ENCODE measurements at places on chromosomes 6 and 20.

- DNase-seq: no peak
Measured at GRCh38 chr6:154824076-154824475, 90.9 kb downstream of the SCAF8 start.

- DNase-seq: no peak
Measured at GRCh38 chr6:108116546-108117426, 42.2 kb upstream of the OSTM1 start.

- no peak for DNase-seq
Measured at GRCh38 chr6:72720464-72720863, 98.6 kb downstream of the KCNQ5 start.

DNA sequence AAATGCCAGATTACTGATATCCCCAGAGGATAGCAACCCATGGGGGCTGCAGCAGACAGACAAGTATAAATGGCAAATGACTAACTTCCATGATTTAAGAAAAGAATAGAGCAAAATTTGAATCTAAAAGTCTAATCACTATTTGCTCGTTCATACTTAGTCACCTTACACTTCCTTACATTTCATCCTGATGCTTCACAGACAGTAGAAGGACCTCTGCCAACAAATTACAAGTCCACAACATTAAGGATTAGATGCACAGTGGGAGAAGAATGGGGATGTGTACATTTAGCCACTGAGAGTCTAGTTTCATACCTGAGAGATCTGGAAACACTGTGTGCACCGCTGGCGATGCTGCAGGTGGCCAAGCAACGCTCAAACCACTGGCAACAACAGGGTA lies 72.4 kb downstream of the FYN start:
- no peak for DNase-seq

GRCh38 chr20:55880361-55880760 lies 125.0 kb downstream of the CBLN4 start:
- no peak for DNase-seq

DNA sequence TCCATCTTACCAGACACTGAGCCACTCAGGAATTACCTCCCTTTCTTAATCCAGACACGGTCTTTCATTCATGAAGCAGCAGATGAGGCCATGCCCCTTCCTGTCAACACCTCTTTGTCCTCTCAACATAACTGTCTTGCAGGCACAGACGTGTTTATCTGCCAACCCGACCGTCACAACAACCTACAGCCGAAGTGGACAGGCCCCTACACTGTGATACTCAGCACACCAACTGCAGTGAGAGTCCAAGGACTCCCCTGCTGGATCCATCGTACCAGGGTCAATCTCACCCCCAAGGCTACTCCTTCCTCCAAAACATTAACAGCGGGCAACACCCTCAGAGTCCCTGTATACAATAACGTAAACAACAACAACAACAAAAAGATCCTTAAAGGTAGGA lies 30.6 kb upstream of the ULBP3 start:
- no peak for DNase-seq

DNA sequence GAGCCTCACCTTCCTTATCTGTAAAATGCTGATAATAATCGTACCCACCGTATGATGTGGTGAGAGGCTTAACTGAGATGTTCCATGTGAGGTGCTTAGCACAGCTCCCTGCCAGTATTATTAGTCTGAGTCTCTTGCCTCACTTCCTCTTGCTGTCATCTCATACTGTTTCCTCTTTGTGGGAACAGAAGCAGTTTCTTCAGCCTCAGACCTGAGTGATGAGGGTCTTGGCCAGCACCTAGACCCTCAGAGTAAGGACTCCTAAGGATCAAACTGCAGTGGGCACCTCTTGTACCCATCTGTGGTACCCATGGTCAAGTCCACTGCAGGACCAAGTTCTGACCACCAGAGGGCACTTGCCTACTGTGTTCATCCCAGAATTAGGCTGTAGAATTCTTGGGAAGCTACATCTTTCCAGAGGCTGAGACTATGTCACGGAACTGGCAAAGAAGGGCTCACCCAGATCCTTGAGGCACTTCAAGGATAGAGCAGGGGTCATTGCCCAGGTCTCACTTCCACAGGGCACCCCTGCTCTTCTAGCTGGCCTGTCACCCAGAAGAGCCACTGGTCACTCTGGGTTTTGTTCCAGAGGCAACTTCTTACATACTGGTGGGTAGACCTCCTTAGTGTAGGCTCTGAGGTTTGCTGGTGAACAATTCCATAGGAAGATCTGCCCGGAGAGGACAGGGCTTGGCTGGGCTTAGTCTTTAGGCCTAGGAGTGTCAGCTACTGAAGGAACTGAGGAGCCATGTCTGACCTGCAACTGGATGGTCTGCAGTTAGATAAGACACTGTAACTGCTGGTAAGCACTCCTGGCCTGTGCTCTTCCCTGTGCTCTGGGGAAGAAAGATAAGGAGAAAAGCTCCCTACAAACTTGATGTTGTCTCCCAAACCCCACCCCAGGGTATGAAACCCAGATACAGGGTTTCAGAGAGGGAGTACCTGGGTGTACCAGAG lies 20.6 kb upstream of the SGK2 start:
- DNase-seq: peak; percentile 14
